T-helper 17 cell (primary cell): ENCODE measurements at places on chromosomes 5 and 9.

GRCh38 chr5:16909464-16909863, 26.6 kb downstream of the MYO10 start:
- no peaks in the 10 kb centered on the region for H3K36me3 ChIP-seq
- H3K4me3 ChIP-seq, result no peak overlapping the region
- H3K27ac ChIP-seq, result no peak overlapping the region
- no peaks in the 10 kb centered on the region for H3K27me3 ChIP-seq
- no peaks in the 10 kb centered on the region for H3K4me1 ChIP-seq
- no peak for DNase-seq

DNA sequence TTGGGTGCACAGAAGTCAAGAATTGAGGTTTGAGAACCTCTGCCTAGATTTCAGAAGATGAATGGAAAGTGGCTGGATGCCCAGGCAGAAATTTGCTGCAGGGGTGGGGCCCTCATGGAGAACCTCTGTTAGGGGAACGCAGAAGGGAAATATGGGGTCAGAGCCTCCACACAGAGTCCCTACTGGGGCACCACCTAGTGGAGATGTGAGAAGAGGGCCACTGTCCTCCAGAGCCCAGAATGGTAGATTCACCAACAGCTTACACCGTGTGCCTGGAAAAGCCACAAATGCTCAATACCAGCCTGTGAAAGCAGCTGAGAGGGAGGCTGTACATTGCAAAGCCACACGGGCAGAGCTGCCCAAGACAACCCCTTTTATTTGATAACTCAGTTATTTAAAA, 383.5 kb downstream of the TLE4 start:
- no peaks in the 10 kb centered on the region for H3K4me1 ChIP-seq
- no peak overlapping the region for H3K27ac ChIP-seq
- DNase-seq, result no peak
- H3K4me3 ChIP-seq, result no peak overlapping the region
- peaks cover 17% of the 10 kb centered on the region for H3K27me3 ChIP-seq

GRCh38 chr9:106697750-106698502, 165.0 kb upstream of the ZNF462 start:
- DNase-seq, result no peak
- H3K4me1 ChIP-seq, result no peaks in the 10 kb centered on the region
- H3K4me3 ChIP-seq, result no peak overlapping the region
- no peaks in the 10 kb centered on the region for H3K27me3 ChIP-seq
- H3K36me3 ChIP-seq, result no peaks in the 10 kb centered on the region

DNA sequence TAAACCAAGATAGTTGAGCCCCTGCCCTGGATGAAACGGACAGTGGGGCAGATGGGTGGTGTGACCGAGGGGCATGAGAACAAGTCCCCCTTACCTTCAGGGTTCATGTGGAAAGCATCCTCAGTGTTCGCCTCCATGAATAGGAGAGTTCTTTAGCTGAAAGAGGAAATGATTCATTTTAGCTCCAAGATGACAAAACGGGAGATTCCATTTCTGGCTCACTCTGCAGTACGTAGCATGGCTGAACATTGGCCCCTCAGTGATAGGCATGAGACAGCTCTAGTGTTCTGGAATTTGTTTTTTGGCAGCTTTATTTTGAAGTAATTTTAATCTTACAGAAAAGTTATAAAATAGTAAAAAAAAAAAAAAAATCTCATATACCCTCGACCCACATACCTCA, 70.2 kb upstream of the AGXT2 start:
- H3K4me3 ChIP-seq, result no peak overlapping the region
- peaks cover 45% of the 10 kb centered on the region for H3K27me3 ChIP-seq
- no peaks in the 10 kb centered on the region for H3K4me1 ChIP-seq
- no peaks in the 10 kb centered on the region for H3K36me3 ChIP-seq

DNA sequence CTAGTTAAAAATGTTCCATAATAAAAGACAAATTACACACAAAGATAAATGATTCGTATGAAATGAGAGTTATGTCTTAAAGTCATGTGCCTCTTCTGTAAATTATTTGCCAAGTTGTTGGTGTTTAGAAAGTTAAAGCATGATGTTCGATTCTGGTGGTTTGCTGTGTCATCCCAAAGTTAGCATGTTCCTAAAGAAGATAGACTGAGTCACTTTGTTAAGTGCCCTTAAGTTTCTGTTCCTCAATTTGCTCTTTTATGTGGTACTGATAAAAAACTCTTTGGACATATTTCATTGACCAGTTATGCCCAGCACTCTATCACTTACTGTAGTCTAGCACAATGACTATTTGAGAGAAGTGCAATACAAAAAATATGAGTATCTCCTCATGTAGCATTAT, 366.9 kb upstream of the ZNF608 start:
- no peaks in the 10 kb centered on the region for H3K4me1 ChIP-seq
- no peaks in the 10 kb centered on the region for H3K36me3 ChIP-seq
- no peak overlapping the region for H3K4me3 ChIP-seq
- H3K27me3 ChIP-seq, result no peaks in the 10 kb centered on the region
- DNase-seq, result no peak

GRCh38 chr5:80745490-80745889, 90.7 kb upstream of the DHFR start:
- H3K27me3 ChIP-seq, result no peaks in the 10 kb centered on the region
- DNase-seq, result no peak

- H3K4me1 ChIP-seq, result peaks cover 2% of the 10 kb centered on the region
- H3K4me3 ChIP-seq, result no peak overlapping the region
- H3K27ac ChIP-seq, result no peak overlapping the region
- no peaks in the 10 kb centered on the region for H3K27me3 ChIP-seq
- H3K36me3 ChIP-seq, result no peaks in the 10 kb centered on the region
- no peak for DNase-seq
Observed at GRCh38 chr5:153517241-153517611, 26.8 kb downstream of the GRIA1 start.

DNA sequence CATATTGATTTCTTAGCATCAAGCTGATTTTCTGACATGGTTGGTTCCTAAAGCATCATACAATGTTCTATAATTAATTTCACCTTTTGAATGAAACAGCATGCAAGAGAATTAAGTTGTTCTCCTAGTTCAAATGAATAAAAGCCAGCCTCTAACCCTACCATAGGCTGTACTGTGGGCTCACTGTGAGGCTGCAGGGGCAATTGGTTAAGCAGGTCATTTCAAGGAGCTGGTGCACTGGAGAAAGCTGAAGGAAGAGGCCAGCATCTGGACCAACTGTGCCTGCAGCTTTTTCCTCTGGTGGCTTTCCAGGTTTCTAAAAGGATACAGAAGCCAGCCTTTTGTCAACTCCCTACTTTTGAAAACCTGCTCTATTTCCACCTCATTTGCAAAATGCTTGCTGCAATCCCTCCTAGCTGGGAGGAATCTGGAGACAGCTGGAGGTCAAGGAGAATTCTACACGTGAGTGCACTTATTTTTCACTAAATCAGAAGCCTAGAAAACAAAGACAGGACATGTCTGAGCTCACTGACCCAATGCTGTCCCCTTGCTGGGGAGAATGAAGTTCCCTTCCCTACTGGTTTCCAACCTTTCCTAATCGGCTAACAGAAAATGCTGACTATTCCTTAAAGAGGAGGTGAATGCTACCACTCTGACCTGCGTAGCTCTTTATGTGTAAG, 158.9 kb downstream of the APBA1 start:
- peaks cover 3% of the 10 kb centered on the region for H3K4me1 ChIP-seq
- H3K4me3 ChIP-seq, result no peak overlapping the region

- H3K27ac ChIP-seq, result no peak overlapping the region
- no peaks in the 10 kb centered on the region for H3K4me1 ChIP-seq
- H3K4me3 ChIP-seq, result no peak overlapping the region
- H3K27me3 ChIP-seq, result peaks cover 7% of the 10 kb centered on the region
- no peaks in the 10 kb centered on the region for H3K36me3 ChIP-seq
Observed at GRCh38 chr5:61994171-61994570, 311.8 kb upstream of the KIF2A start.

GRCh38 chr5:176887252-176887849, 11.8 kb downstream of the HK3 start:
- no peak overlapping the region for H3K27ac ChIP-seq
- peaks cover 3% of the 10 kb centered on the region for H3K36me3 ChIP-seq
- H3K27me3 ChIP-seq, result peaks cover 18% of the 10 kb centered on the region

GRCh38 chr5:103503066-103503465, 59.5 kb downstream of the NUDT12 start:
- no peak overlapping the region for H3K27ac ChIP-seq
- no peak overlapping the region for H3K4me3 ChIP-seq
- no peak for DNase-seq
- H3K36me3 ChIP-seq, result no peaks in the 10 kb centered on the region
- H3K27me3 ChIP-seq, result peaks cover 16% of the 10 kb centered on the region
- no peaks in the 10 kb centered on the region for H3K4me1 ChIP-seq

DNA sequence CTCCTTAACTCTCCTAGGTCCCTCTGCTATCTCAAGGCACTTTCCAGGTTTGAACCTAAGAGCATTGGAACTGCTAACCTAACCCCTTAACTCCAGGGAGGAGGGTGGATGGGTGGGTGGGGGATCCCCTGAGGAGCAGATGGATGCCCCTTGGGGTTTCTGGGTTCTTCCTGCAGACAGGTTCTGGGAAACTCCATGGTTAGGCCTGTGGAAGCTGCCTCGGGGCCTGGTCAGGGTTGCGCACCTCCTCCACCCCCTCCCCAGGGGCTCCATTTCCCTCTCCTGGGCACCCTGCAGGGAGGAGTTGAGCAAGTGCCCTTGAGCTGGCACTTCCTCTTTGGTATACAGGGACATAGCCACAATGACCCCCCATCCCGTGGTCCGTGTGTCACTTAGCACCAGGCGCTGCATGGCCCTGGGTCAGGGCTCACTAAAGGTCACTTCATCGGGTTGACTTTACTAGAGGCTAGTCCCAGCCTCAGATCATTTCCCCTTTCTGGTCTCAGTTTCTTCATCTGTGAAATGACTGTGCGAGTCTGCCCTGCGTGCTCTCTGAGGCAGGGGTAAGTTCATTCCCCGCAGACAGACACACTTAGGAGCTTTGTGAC, 16.0 kb downstream of the CXXC5 start:
- H3K27ac ChIP-seq, result no peak overlapping the region
- DNase-seq, result no peak
- H3K27me3 ChIP-seq, result no peaks in the 10 kb centered on the region
- H3K4me3 ChIP-seq, result no peak overlapping the region
- H3K4me1 ChIP-seq, result peaks cover 15% of the 10 kb centered on the region

DNA sequence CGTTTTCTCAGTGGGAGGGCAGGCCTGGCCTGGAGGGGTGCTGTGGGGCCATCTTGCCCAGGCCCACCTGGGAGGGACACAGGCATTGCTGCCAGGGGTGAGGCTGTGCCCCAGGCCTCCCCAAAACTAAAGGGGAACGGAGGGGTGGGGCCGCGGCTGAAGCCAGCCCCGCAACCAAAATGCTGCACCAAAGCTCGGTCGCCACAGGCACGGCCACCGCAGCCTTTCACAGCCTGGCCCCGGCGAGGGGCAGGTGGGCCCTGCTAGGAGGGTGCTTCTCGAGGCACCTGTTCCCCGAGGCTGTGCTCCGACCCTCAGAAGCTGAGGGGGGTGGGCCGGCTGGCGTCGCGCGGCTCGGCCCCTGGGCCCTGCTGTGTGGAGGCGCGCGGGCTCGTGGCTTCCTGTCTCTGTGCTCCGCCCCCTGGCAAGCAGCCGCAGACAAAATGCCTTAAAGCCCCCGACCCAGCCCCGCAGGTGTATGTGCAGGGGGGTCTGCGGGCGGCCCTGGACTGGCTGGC, 57.6 kb downstream of the JAK2 start:
- peaks cover 4% of the 10 kb centered on the region for H3K36me3 ChIP-seq
- no peak overlapping the region for H3K4me3 ChIP-seq
- H3K27me3 ChIP-seq, result no peaks in the 10 kb centered on the region

- peaks cover 7% of the 10 kb centered on the region for H3K36me3 ChIP-seq
- H3K27ac ChIP-seq, result peak overlapping the region; percentile 43
- no peak overlapping the region for H3K4me3 ChIP-seq
- no peaks in the 10 kb centered on the region for H3K4me1 ChIP-seq
Observed at GRCh38 chr5:154970759-154971158, 29.9 kb downstream of the MRPL22 start.

GRCh38 chr9:34957492-34958410, at the start of gene PHF24:
PHF24 (plus strand) TSS chr9:34958285; CDS start chr9:34971299, 13,014 bp downstream.
- H3K27me3 ChIP-seq, result peaks cover 75% of the 10 kb centered on the region
- peak within 1 kb of the TSS; percentile 72 for H3K4me3 ChIP-seq
- DNase-seq, result peak; percentile 18
- no peak within 1 kb of the TSS for H3K27ac ChIP-seq

GRCh38 chr5:32745317-32745716, 34.2 kb downstream of the NPR3 start:
- no peaks in the 10 kb centered on the region for H3K4me1 ChIP-seq
- no peak overlapping the region for H3K27ac ChIP-seq
- no peaks in the 10 kb centered on the region for H3K36me3 ChIP-seq
- no peak for DNase-seq

DNA sequence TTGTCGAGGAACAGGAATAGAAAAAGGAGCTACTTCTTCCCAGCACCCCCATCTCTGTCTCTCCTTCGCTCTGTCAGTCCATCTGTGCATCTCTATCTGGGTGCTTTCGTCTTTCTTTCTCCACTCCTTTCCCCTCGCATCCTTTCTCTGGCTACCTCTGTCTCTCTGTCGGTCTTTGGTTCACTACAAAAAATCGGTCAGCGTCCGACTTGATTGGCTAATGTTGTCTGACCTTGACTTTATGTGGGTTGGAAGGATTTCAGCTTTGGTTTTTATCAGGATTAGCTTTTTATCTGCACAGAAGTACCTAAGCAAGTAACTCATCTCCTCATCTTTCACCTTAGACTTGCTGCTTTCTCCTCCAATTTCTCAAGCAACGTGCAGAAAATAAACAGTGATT, 575.2 kb upstream of the ZNF462 start:
- no peak overlapping the region for H3K27ac ChIP-seq
- H3K36me3 ChIP-seq, result no peaks in the 10 kb centered on the region
- no peak for DNase-seq
- H3K4me1 ChIP-seq, result no peaks in the 10 kb centered on the region
- H3K27me3 ChIP-seq, result no peaks in the 10 kb centered on the region
- H3K4me3 ChIP-seq, result no peak overlapping the region

GRCh38 chr5:112930082-112930344, 8.0 kb upstream of the REEP5 start:
- H3K36me3 ChIP-seq, result no peaks in the 10 kb centered on the region
- no peaks in the 10 kb centered on the region for H3K27me3 ChIP-seq
- peaks cover 40% of the 10 kb centered on the region for H3K4me1 ChIP-seq
- peak overlapping the region; percentile 79 for H3K27ac ChIP-seq
- peak overlapping the region; percentile 63 for H3K4me3 ChIP-seq

GRCh38 chr5:107067395-107067794, 603.3 kb downstream of the EFNA5 start:
- H3K4me3 ChIP-seq, result no peak overlapping the region
- H3K4me1 ChIP-seq, result no peaks in the 10 kb centered on the region
- H3K27ac ChIP-seq, result no peak overlapping the region

DNA sequence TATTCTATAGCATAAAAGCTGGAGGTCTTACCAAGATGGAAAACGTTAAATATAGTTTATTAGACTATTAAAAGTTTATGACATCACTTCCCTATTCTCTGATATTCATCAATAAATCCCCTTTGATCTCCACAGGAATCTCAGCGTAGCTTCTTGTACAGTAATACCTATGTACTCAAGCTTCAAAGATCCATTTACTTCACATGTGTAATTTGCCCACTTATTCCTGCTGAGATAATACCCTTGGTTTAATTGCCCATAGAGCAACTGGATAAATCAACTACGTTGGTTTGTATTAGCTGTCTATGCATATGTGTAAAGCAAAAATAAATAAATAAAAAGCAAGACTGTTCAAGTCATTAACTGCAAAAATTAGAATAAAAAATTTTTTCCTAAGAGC, 219.7 kb downstream of the EFNA5 start:
- DNase-seq, result no peak
- no peaks in the 10 kb centered on the region for H3K36me3 ChIP-seq
- H3K4me1 ChIP-seq, result no peaks in the 10 kb centered on the region
- no peak overlapping the region for H3K27ac ChIP-seq
- H3K27me3 ChIP-seq, result peaks cover 10% of the 10 kb centered on the region
